ENCODE measurements at places on chromosomes 12 and 14.

- peak; percentile 78 for DNase-seq
Measured at GRCh38 chr12:14394317-14395073, 29.0 kb downstream of the ATF7IP start.

DNA sequence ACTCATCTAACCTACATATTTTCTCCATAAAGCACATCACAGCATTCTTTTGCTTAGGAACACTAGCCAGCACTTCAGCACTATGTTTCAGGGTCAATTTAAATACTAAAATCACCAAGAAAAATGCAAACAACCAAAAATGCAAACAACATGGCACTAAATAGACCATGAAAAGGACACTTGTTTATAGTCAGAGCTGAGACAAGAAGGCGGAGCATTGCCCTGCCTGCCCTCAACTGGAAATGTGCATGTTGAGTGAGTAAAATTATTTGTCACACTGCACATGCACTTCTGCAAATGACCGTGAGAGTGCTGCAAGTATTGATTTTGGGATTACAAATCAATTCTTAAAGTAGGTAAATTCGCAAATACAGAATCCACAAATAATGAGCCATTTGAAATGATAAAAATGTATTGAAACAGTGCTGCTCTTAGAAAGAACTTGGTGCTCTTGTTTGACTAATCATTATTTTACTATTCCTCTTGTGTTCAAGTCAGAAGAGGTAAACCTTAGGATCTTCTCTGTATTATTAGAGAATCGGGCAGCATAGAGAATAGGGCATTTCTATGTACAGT is 34.8 kb downstream of the CFAP251 start:
- DNase-seq, result no peak

DNA sequence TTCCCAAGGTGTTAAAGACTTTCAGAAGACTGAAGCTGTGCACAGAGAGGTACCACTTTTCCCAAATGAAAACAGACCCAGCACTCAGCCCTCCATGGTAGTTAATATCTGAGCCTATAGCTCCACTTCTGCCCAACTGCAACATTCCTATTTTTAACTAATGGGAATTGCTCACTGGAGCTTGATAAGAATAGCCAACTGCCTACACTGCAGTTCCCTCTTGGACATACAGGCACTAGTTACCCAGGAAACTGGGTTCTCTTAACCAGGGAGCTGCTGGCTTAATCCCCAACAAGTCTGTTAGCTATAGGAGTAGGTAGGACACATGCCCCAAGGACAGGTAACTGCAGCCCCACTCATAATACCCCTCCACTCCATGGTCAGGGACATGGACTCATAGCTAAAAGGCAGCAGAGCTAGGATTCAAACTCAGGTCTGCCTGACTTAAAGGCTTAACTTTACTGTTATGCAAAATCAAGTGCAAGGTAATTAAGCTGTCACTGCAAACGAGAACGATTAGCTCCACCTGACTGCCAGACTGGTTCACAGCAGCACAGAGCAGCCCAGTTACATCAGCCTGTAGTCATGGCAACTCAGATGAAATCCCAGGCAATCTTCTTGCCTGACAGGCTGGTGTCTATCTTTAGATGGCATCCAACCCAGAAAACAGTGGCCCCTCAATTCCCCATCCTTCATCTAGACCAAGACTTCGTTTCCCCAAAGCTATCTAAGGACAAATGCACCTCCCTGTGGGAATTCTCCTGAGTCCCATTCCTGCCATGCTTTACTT is 77.1 kb upstream of the ACTN1 start:
- DNase-seq, result no peak

DNA sequence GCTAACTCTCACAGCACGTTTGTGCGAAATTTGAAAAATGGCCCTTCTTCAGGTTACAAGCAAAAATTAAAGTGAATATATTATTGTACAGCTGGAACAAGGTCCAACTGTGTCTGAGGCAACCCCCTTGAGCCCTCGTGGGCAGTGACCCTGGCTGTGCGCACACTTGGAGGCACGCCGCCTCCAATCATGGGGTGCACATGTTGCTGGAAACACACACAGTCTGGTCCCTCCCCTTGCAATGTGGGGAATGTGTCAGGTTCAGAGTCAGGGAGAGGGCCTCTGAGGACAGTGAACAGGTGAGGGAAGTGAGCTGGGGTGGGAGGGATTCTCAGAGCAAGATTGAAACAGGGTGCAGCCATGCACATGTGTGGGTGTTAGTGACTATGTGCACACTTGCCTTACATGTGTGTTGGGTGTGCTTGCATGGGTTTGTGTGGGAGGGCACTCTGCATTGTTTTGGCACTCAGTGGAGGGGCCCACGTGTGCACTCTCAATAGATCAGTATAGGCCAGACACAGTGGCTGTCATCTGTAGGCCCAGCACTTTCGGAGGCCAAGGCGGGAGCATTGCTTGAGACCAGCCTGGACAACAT is 9.6 kb downstream of the TSPAN9 start:
- DNase-seq, result no peak

Data from CD8-positive, alpha-beta memory T cell (primary cell).